ENCODE measurements at places on chromosomes 7 and 10. TPM values are rescaled to one million over a fixed set of nuclear protein-coding genes. Genes with fewer than 3 reads are reported as not detected.

GRCh38 chr10:84075226-84076046 is 63.9 kb upstream of the GHITM start:
- DNase-seq, result no peak

- no peak for DNase-seq
Observed at GRCh38 chr7:220151-220841, 27.9 kb downstream of the FAM20C start.

- no peak for DNase-seq
Observed at GRCh38 chr10:116254422-116255155, 18.4 kb downstream of the GFRA1 start.

- DNase-seq, result no peak
Observed at GRCh38 chr7:158439035-158439434, 148.6 kb downstream of the PTPRN2 start.

GRCh38 chr10:366186-366585 is 230.9 kb downstream of the ZMYND11 start:
- no peak for DNase-seq

GRCh38 chr10:24340883-24341282 is 131.9 kb downstream of the KIAA1217 start:
- no peak for DNase-seq

Gene WDR86
- total RNA-seq, result 22.0 TPM

- no peak for DNase-seq
Observed at GRCh38 chr7:36348256-36348655, 41.4 kb upstream of the ANLN start.

Gene AZGP1
- 91.7 TPM for total RNA-seq

Gene CALML5
- total RNA-seq, result not detected

Gene GIMAP6
- total RNA-seq, result 135 TPM

DNA sequence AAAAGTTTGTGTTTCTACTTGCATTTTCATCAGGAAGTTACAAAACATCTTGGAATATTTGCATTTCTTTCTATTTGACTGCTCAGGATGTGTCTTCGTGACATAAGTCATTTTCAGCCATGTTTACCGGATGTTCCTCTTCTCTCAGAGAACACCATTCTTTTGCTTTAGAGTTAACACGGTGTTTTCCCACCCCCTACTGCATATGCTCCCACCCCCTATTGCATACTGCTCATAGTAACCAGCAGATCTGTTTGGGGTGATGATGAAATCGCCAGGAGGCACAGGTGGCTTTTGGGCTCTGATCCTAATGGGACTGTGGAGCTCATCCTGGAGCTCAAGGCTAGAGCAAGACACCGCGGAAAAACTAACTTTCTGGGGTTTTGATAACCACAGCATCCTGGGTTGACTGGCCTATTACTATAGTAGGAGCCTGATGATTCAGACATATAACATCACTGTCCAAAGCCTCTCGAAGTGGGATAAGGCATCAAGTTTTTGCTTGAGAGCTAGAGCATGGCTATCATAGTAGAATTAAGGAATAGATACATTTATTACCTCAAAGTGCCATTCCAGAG is 65.1 kb upstream of the BET1 start:
- DNase-seq, result no peak

GRCh38 chr7:131640686-131641085 is 84.3 kb upstream of the PODXL start:
- DNase-seq, result no peak

- DNase-seq, result no peak
Observed at GRCh38 chr7:13992596-13992964, 3.1 kb upstream of the ETV1 start.

DNA sequence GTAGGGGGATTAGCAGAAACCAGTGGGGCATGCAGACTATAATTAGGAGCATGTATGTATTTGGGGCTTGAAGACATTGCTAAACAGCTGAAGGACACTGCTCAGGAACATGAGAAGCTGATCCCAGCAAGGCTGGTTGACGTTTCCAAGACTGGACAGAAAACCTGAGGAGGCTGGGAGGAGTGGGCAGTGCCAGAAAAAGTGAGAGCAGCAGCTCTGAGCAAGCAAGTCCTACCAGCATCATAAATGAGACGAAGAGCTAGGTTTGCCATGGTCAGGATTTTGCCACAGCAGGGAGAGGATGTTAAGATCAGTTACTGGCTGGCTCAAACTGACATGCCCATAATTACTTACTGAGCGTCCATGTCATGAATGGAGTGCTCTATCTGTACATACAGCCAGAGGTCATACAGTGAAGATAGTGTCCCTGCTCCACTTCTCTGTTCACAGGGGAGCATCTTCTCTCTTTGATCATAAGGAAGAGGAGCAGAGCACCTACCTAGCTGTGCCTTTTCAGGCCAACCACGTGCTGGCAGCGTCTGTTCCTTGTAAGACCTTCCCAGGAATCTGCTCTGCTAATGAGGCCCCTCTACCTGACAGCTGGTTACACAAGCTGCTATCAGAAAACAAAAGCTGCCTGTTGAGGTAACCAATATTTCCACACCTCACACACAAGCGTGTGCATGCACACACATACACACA is 44.7 kb downstream of the PDE1C start:
- DNase-seq, result no peak

Gene SORCS1
- 0.36 TPM for total RNA-seq

GRCh38 chr10:103124420-103125096 is 68.5 kb downstream of the NT5C2 start:
- DNase-seq, result no peak

DNA sequence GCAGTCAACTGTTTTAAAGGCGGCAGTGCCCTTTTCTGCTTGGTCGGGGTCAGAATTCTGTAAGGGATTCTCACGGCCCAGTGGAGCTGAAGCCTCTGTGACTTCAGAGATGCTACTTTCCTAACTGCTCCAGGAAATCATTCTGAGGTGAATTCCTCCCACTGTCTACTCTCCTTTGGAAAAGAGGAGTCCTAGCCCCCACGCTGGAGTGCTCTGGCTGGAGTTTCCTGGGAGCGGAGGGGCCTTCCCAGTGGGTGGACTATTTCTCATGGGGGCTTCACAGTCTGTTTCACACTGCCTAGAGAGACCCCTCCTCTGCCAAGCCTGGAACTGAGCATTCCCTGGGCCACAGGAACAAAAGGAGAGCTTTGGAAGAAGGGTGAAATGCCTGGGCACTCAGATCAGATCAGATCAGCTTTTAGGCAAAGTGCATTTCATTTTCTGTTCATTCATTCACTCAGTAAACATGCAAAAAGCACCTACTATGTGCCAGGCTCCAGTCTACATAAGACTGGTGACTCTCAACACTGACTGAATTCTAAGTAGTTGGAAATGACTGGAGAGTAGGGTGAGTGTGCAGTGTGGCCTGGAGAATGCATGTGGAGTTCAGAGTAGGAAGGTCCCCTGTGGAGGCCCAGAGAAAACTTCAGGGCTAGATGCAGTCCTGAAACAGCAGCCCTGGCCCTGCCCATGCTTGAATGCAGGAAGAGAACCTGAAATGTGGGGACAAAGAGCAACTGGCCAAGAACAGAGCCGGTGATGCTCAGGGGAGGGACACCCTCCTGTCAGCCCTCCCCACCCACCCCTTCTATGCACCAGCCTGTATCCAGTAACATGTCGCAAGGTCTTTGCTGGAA is 12.2 kb downstream of the ZNF488 start:
- no peak for DNase-seq

- DNase-seq, result no peak
Observed at GRCh38 chr10:96082153-96082552, 38.8 kb downstream of the CCNJ start.

- no peak for DNase-seq
Observed at GRCh38 chr10:15280462-15280861, 90.6 kb downstream of the FAM171A1 start.

Gene VAX1
- not detected for total RNA-seq

GRCh38 chr7:128387216-128388144 is 22.3 kb downstream of the IMPDH1 start:
- peak; percentile 48 for DNase-seq

Gene FGL2
- total RNA-seq, result 92.2 TPM

Gene NKX2-3
- 15.4 TPM for total RNA-seq

GRCh38 chr10:17536221-17536620 is 81.0 kb downstream of the HACD1 start:
- DNase-seq, result no peak

Gene DPYSL4
- total RNA-seq, result 0.84 TPM

DNA sequence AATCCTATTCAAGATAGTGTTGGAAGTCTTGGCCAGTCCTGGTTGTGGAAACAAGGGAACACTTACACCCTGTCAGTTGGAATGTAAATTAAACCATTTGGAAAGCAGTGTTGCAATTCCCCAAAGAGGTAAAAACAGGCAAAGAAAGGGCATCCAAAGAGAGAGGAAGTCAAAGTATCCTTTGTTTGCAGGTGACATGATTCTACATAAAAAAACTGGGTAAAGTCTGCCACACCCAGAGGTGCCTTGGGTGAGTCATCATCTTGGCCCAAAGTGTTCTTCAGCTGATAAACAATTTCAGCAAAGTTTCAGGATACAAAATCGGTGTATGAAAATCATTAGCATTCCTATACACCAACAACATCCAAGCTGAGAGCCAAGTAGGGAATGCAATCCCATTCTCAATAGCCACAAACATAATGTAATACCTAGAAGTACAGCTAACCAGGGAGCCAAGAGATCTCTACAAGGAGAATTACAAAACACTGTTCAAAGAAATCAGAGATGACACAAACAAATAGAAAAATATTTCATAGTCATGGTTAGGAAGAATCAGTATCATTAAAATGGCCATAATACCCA is 278.7 kb downstream of the SDK1 start:
- DNase-seq, result no peak

Gene CUBN
- total RNA-seq, result 1.6 TPM

Gene PRKAR1B
- 9.5 TPM for total RNA-seq

- no peak for DNase-seq
Observed at GRCh38 chr10:5196702-5197113, at the start of gene AKR1C4. Gene AKR1C4, plus strand, starts transcription at chr10:5196837. Its CDS starts 31 bp downstream, at chr10:5196868.

GRCh38 chr7:155236386-155236785 is 61.3 kb upstream of the INSIG1 start:
- DNase-seq, result no peak

DNA sequence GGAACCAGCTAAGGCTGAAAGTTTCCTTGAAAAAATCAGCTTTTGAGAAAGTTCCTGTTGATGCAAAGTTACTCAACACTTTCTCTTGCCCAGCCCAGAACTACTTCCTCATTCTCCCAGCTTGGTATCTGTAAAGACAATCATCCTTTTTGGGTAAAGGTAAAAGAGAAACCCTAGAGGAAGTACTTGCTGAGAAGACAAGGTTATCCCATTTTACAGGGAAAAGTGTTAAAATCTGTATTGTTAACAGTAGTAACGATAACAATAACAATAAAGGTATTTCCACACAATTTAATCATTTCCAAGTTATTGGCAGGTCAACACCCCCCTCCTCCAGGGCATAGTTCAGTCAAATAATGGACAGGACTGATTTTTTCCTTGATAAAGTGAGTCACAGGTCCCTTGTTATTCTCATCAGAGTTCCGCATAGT is 2.4 kb downstream of the ALOX5 start:
- no peak for DNase-seq

DNA sequence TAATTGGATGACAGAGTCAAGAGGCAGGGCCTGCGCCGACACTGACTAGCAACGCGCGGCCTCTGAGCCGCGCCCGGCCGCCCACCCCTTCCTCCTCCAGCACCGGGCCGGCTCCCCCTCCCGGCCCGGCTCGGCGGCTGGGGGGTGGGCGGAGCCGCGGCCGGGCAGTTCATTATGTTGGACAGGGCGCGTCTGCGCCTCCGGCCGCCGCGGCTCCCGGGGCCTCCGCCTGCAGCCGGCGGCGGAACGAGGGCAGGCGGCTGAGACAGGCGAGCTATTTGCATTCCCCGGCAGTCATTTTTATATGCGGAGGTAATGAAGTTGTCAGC is 106.7 kb downstream of the SNX10 start:
- DNase-seq, result peak; percentile 32

DNA sequence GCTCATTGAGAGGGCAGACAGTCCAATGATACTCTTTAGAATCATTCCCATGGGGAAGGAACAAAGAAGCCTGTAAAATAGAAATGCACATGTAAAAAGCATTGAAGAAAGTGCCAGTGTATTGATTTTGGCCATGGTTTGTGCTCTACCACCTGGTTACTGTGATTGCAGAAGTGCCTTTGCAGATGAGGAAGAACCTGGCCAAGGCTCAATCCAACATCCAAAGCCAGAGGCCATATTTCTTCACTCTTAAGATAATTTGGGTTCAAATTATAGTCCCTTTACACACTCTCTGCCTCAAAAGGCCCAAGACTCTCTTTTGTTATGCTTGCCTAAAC is 122.1 kb downstream of the EGFR start:
- no peak for DNase-seq

DNA sequence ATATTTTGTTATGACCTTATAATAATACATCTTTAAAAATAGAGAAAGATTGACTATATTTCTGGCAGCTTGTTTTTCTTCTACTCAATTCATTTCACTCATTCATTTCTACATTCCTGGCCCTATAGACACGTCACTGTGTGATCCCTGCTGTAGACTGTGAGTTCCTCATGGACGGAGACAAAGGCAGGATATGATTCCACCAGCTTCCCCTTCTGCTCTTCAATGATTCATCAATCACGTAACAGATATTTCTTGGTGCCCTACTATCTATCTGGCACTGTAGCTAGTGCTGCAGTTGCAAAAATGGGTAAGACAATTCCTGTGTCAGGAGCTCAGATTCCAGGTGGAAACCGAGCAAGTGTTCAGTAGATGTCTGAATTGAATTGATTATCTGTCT is 415.0 kb downstream of the SFMBT2 start:
- no peak for DNase-seq

- no peak for DNase-seq
Observed at GRCh38 chr7:47763063-47763974, 181.4 kb upstream of the TNS3 start.

DNA sequence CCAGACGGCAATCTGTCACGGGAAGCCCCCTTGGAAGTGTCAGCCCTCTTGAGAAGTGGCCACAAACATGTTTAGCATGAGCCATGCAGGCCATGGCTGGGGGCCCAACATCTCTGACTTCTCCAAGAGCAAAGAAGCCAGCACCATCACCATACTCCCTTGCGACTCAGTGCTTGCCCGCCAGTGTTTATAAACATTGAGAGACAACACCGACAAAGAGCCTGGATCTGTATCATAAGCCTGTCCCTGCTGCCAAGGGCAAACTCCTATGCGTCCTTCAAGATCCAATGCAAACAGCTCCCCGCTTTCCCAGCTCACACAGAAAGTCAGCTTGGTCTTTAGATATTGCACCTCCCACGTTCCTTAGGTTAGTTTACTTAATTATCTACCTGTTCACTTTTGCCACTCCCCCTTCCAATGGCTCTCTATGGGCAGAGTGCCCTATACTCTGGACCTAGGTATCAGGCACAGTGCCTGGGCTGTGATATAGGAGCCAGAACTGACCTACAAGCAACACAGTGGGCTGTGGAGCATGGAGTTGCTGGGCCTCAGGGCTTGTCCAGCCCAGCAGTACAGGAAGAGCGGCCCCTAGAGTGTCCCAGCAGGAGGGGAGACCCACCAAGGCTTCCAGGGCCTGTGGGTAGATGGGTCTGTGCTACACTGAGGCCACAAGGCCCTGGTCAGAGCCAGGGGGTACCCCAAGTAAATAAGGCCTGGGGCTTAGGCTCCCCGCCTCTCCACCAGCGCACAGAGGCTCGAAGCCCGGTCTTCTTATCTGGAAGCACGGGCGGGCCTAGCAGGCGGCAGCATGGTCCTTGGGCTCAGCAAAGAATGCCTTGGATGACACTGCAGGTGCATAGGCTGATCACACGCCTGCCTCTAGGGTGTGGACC is 37.7 kb downstream of the CAMK2B start:
- peak; percentile 4 for DNase-seq

Gene SUN3
- not detected for total RNA-seq

- no peak for DNase-seq
Observed at GRCh38 chr10:11468126-11468742, 143.2 kb downstream of the USP6NL start.

Gene FKBP9
- 269 TPM for total RNA-seq
